ENCODE measurements at places on chromosomes 12 and 14.

DNA sequence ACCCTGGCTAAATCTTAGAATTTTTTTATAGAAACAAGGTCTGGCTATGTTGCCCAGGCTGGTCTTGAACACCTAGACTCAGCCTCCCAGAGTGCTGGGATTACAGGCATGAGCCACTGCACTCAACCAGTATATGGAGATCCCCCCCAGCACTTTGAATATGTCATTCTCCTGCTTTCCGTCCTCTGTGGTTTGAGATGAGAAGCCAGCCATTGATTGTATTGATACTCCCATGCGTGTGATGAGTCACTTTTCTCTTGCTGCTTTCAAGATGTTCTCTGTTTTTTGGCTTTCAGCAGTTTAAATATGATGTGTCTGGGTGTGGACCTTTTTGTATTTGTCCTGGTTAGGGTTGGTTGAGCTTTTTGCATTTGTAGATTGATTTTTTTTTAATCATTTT lies 75.2 kb upstream of the DNM1L start:
- DNase-seq, result no peak

DNA sequence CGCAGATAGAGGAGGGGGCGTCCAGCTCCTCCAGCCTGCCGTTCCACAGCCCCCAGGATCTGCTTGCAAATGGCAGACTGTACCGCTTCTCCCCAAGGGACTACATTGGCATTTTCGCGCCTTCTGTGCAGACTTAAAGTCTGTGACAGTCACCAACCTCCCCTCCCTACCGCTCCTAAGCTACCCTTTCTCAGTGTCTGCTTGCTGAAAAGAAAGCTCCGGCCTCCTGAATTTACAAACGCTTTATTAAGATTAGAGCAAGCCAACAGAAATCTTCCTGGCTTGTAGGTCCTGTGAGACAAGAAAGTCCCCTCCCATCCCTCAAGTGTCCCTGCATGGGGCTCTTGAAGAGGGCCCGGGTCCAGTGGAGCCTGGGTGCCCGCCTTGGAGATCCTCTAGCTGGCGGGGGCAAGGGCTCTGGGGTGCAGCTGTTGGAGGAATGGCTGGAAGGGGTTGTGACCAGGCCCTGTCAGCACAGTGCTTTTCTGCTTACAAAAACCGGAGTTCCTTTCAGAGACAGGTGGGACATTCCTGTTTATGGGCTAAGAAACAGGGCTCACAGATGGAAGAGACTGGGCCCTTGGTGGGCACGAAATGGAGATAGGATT lies 2.8 kb upstream of the DLK1 start:
- DNase-seq, result no peak

DNA sequence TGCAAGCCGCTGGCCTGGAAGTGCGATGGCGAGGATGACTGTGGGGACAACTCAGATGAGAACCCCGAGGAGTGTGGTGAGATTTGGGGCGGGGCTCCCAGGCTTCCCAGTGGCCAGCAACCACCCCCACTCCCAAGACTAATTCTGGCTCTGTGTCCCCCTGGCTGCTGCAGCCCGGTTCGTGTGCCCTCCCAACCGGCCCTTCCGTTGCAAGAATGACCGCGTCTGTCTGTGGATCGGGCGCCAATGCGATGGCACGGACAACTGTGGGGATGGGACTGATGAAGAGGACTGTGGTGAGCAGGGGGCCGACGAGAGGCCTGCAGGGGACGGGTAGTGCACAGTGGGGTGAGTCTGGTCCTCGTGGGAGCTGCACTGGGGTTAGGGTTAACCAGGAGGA lies 12.1 kb upstream of the NXPH4 start:
- DNase-seq, result no peak

GRCh38 chr14:63956326-63956725 lies 103.5 kb downstream of the SYNE2 start:
- DNase-seq, result no peak

DNA sequence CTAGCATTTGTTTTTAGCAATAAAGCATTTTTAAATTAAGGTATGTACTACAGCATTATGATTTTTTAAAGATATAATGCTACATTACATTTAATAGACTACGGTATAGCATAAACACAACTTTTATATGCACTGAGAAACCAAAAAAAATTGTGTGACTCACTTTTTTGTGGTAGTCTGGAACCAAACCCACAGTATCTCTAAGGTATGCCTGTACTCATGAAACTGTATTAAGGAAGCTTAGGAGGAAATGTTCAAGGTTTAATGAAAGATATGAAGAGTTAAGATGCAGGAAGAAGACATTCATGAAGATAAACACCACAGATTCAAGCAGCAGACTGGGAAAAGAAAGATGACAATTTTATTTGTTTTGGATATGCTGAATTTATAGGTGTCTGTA lies 51.7 kb downstream of the PPP1R12A start:
- DNase-seq, result no peak

- peak; percentile 78 for DNase-seq
Observed at GRCh38 chr12:6340032-6340638, 1.7 kb downstream of the TNFRSF1A start.

- DNase-seq, result no peak
Observed at GRCh38 chr12:120048263-120048662, 59.2 kb downstream of the BICDL1 start.

Measured in stomach (tissue), 19 donors.